Neural crest cell (in vitro differentiated cells): ENCODE measurements at places on chromosomes 6 and 20.

GRCh38 chr20:50680105-50680960 is 11.0 kb downstream of the RIPOR3 start:
- no peak overlapping the region for H3K4me3 ChIP-seq
- peaks cover 7% of the 10 kb centered on the region for H3K4me1 ChIP-seq
- no peak for DNase-seq
- peak overlapping the region; percentile 50 for H3K27ac ChIP-seq
- H3K27me3 ChIP-seq, result no peaks in the 10 kb centered on the region

GRCh38 chr6:38739532-38739931 is 24.4 kb downstream of the DNAH8 start:
- H3K27me3 ChIP-seq, result peaks cover 46% of the 10 kb centered on the region
- no peaks in the 10 kb centered on the region for H3K36me3 ChIP-seq
- no peak overlapping the region for H3K4me3 ChIP-seq
- no peak overlapping the region for H3K27ac ChIP-seq

DNA sequence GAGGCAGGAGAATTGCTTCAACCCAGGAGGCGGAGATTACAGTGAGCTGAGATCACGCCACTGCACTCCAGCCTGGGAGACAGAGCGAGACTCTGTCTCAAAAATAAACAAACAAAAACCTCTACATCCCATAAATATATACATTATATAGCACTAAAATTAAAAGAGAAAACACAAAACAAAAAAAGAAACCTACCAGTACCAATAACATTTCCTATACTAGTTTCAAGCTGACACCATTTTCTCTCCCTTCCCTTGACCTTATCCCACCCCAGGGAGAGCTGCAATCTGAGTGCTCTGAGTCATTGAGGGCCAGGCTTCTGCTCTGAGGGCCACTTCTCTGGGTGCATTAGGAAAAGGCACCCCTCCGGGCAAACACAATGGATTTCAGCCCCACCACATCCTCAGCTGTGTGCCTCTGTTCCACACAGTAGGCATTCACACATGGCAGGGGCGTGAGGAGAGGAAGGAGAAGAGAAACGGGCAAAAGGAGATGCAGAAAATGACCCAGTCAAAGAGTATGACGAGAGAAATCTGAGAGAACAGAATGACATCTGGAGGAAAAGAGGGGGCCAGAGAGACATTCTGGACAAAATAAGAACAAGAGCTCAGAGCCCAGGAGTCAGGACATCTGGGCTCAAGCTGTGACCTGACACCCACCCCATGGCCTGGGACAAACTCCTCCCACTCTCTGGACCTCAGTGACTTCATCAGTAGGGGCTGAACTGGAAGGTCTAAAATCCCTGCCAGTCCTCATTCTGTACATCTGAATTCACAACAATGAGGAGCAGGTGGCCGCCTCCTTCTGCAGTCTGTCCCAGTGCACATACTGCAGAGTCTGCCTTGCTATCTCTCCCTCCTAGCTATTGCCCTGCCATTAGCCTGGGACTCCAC is 18.2 kb downstream of the TRIM26 start:
- DNase-seq, result no peak
- peaks cover 3% of the 10 kb centered on the region for H3K4me1 ChIP-seq

DNA sequence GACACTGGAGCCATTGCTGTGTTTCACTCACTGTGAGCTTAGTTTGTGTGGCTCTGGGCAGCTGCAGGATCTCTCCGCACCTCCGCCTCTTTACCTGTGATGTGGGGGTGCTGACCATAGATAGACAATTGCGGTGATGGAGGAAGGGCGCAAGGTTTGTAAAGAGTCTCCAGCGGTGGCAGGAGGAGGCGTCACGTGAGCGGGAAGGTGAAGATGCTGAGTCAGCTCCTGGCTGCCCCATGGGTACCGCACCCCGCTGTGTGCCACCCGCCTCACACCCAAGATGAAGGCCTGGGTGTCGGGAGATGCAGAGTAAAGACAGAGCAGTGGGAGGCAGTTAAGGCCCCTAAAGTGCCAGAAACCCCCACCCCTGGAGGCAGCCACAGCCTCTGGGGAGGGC is 9.0 kb upstream of the KCNQ2 start:
- no peaks in the 10 kb centered on the region for H3K36me3 ChIP-seq
- no peaks in the 10 kb centered on the region for H3K4me1 ChIP-seq
- H3K4me3 ChIP-seq, result no peak overlapping the region
- H3K27me3 ChIP-seq, result peaks cover 29% of the 10 kb centered on the region
- DNase-seq, result no peak

DNA sequence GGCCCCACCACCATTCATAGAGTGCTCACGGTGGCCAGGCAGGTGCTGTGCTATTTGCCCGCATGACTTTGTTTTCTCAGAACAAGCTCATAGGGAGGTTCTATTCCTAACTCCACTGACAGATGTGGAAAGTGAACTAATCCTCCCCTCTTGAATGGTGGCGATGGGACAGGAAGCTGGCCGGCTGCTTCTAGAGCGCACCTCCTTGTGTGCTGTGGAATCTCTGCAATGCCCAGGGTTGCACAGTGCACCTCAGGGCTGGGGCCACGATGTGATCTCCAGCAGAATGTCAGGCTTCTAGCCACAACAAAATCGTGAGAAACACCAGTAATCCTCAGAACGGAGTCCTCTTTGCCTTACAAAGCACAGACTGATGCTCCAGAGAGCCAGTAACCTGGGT is 53.8 kb upstream of the SLC22A23 start:
- no peak overlapping the region for H3K27ac ChIP-seq
- H3K4me1 ChIP-seq, result peaks cover 11% of the 10 kb centered on the region
- no peak for DNase-seq
- H3K27me3 ChIP-seq, result peaks cover 3% of the 10 kb centered on the region
